AG10803 (cell line): ENCODE measurements at places on chromosomes 13 and 19.

DNA sequence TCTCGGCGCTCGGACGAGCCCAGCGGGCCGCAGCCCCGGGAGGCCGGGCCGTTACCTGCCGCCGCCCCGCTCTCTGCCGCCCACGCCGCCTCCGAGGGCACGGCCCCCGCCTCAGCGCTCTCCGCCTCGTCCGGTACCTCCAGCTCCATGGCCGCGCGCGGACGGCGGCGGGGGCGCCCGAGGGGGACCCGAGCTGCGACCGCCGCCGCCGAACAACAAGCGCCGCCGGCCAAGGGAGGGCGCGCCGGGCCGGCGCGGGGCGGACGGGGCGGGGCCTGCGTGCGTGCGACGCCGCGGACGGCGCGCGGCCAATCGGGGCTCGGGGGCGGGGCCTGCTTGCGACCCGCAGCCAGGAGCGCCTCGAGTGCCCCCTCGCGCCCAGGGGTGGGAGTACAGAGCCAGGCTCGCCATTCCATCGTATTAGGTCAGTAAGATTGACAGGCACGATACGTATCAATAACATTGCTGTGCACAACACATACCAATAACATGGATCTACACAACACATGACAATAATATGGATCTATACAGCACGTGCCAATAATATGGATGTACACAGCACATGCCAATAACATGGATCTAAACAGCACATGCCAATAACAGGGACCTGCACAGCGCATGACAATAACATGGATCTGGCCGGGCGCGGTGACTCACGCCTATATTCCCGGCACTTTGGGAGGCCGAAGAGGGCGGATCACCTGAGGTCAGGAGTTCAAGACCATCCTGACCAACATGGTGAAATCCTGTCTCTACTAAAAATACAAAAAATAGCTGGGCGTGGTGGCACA, at the start of gene PIP5K1C:
PIP5K1C (minus strand) TSS at position 227 of the 791 bp plus-strand sequence; CDS start at position 149, 78 bp downstream.
- peak; percentile 77 for DNase-seq

- DNase-seq: no peak
These were observed 1.9 kb downstream of the CABP5 start for GRCh38 chr19:48041877-48042580.

DNA sequence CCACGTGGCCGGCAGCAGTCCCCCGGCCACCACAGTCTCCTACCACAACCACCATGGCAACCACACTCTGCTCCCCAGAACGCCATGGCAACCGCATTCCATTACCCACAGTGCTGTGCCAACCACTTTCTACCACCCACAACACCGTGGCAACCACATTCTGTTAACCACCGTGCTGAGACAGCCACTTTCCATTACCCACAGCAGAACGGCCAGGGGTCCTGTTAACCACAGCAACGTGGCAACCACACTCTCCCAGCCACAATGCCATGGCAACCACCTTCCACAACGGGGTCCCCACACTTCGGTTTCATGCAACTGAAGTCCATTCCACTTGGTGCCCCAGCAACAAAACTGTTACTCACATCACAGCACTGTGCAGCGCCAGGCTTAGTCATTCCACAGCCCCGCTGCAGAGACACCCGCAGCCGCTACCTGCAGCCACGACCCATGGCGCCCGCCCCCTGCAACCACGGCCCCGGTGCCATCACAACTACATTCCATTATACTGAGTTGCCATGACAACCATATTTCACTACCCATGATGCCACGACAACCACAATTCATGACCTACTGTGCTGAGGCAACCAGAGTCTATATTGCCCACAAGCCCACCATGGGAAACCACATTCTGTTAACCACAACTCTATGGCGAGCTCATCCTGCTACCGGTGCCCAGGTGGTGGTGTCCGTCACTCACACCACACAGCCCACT, 10.0 kb downstream of the DPF1 start:
- peak; percentile 70 for DNase-seq

DNA sequence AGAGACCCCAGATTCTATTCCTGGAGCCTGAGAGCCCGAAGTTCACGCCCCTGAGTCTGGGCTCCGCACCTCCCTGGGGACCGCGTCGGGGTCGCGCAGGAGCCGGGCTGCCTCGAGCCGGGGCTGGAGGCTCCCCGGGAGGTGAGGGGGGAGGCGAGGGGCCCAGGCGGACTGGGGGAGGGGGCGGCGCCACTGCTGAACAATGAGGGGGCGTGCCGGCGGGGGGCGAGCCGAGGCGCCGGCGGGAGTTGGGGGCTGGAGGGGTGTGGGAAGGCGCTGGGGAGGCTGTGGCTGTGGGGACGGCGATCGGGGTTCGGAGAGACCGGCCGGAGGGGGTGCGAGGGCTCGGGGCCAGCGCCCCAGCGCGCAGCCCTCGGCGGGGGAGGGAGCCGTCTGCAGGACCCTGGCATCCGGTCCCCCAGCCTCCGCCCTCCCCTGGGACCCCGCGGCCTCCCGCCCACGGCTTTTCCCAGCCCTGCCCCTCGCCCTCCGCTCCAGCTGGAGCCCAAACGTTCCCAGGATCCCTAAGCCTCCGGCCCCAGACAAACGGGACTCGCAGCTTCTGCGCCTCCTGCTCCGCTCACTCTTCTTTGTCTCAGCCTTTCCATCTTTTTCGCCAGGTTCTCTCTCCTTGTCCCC, 922 bp downstream of the PLEKHG2 start:
- DNase-seq: peak; percentile 67

- no peak for DNase-seq
These were observed 3.6 kb upstream of the KLF2 start for GRCh38 chr19:16320987-16321386.

GRCh38 chr19:14439014-14439413, 5.9 kb downstream of the PKN1 start:
- DNase-seq: no peak

DNA sequence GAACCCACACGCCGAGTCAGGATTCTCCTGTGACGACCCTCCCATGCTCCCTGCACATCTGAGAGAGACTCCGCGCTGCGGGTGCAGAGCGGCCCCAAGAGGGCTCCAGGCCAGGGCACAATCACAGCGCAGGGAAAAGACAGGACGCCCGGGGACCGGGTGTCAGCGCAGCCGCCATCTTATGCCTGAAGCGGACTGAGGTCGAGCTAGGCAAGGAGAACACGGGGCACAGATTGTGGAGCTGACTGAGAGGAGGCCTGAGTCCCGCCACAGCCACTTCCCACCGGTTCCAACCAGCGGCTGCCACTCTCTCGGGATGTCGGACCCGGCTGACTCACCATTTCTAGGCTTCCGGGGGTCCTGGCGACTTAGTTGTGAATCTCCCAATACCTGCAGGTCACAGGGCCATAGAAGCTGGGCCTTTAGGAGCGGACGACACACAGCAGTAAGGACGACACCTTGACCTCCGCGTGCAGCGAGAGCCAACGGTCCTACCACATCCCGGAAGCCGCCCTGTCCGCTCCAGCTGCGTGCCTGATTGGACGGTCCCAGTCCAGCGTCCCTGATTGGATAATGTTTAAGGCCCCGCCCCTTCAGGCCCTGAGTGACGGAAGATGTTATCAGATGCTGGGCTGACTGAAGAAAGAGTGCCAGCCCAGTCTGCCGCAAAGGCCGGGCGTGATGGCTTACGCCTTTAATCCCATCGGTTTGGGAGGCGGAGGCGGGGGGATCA, at the start of gene ZNF728:
ZNF728 (minus strand) TSS at position 487 of the 733 bp plus-strand sequence; CDS start at position 341, 146 bp downstream.
- no peak for DNase-seq

- peak; percentile 96 for DNase-seq
These were observed 28.3 kb downstream of the ZNF507 start for GRCh38 chr19:32373585-32374295.

DNA sequence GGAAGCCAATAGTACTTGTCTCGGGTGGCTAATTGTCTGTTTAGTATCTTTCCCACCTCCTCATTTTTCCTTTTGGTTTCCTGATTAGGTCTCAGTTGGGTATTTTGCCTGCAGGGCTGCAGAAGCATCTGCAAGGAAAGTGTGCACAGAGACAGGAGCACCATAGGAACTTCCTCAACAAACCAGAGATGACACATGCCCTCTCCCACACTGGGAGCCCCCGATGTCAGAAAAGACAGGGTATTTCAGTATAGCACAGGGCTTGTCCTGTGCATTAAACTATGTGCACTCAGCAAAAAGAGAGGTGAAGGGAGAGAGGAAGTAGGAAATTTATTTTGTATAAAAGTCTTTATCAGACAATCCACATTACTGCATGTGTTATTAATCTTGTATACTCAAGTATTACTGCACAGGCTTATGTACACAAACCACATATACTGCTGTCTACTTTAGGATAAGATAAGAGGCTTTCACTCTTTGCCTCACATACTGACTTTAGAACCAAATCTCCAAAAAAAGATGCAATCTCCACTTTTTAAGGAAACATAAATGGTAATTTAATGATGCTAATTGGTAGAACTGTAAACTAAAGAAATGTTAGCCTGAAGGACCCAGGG, 501.0 kb downstream of the FOXO1 start:
- no peak for DNase-seq

DNA sequence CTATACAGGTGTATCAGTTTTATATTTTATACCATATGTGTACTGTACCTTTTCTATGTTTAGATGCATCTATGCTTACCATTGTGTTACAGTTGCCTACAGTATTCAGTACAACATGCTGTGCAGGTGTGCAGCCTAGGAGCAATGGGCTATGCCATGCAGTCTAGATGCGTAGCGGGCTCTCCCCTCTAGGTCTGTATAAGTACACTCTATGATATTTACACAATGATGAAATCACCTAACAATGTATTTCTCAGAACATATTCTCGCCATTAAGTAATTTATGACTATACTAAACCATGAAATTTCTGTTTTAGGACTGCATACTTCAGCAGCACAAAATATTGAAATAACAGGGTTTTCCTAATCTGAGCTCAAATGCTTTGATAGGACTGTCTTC, 179.6 kb downstream of the RFC3 start:
- DNase-seq: no peak

DNA sequence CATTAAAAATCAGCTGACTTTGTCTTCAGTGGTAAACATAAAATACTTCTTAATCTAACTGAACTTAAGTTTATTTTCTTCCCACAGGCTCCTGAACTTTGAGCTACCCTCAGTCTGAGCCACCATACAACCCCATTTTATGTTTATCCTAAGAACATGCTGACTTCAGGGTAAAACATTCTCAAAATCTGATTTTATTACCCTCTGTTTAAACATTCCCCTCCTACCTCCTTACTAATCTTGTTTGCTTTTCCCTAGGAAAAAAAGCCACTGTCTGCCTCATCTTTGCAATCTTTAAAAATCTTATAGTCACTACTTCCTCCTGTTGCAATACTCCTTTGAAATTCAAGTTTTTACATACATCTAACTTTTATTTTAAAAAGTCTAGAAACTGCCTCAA, 4.0 kb downstream of the ZNF91 start:
- no peak for DNase-seq
